ENCODE measurements at places on chromosomes 16 and 17.
A peak's percentile ranks its signal among the peaks of the same experiment; 100 is the strongest.

GRCh38 chr17:22512997-22513538 is 820.7 kb downstream of the KCNJ18 start:
- H3K27me3 ChIP-seq: peaks cover 14% of the 10 kb centered on the region
- H3K36me3 ChIP-seq: peaks cover 12% of the 10 kb centered on the region
- H3K4me3 ChIP-seq: no peak overlapping the region
- no peak for DNase-seq

- peak; percentile 73 for DNase-seq
- H3K4me3 ChIP-seq: no peak overlapping the region
- H3K36me3 ChIP-seq: no peaks in the 10 kb centered on the region
- peaks cover 31% of the 10 kb centered on the region for H3K4me1 ChIP-seq
- peak overlapping the region; percentile 48 for H3K27ac ChIP-seq
These were observed 52.8 kb downstream of the TOM1L2 start for GRCh38 chr17:17919169-17920107.

GRCh38 chr16:56677474-56677873 is 4.8 kb upstream of the MT1X start:
- peaks cover 9% of the 10 kb centered on the region for H3K4me1 ChIP-seq
- peaks cover 27% of the 10 kb centered on the region for H3K27me3 ChIP-seq
- DNase-seq: no peak
- no peak overlapping the region for H3K4me3 ChIP-seq
- peaks cover 6% of the 10 kb centered on the region for H3K36me3 ChIP-seq

DNA sequence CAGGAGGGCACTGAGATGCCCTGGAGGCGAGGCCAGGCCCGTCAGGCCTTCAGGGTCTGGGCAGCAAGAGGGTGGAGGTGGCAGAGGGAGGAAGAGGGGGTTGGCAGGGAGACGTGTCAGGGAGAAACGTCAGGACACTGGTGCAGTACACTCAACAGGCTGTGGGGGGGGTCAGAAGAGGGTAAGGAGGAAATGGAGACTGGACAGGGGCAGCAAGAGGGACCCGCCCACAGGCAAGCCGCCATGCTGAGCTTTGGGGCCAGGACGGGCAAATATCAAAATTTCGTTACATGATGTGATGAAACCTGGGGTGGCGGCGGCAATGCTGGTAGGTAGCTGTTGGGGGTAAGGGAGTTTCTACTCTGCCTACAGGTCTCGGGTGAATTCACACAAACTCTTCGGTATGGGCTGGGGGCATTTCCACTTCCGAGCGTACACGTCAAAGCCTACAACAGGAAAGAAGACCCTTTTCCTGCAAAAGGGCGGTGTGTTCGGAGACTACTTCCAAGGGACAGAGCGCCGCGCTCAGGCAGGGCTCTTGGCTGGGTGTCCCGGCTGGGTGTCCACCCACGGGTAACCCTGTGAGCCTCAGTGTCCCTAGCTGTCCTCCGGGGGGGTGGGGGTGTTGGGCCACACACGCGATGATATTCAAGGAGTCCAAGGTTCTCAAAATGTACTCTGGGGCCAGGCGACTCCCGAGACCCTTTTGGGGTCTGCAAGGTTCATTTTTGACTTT is 43.3 kb upstream of the ATP2A3 start:
- H3K36me3 ChIP-seq: peaks cover 23% of the 10 kb centered on the region
- DNase-seq: no peak
- H3K27me3 ChIP-seq: peaks cover 14% of the 10 kb centered on the region
- H3K4me3 ChIP-seq: peak overlapping the region; percentile 18
- peaks cover 15% of the 10 kb centered on the region for H3K4me1 ChIP-seq

GRCh38 chr17:2396192-2396567 is 4.7 kb downstream of the MNT start:
- DNase-seq: no peak
- H3K4me3 ChIP-seq: peak overlapping the region; percentile 89
- H3K36me3 ChIP-seq: peaks cover 14% of the 10 kb centered on the region
- peaks cover 34% of the 10 kb centered on the region for H3K27me3 ChIP-seq

DNA sequence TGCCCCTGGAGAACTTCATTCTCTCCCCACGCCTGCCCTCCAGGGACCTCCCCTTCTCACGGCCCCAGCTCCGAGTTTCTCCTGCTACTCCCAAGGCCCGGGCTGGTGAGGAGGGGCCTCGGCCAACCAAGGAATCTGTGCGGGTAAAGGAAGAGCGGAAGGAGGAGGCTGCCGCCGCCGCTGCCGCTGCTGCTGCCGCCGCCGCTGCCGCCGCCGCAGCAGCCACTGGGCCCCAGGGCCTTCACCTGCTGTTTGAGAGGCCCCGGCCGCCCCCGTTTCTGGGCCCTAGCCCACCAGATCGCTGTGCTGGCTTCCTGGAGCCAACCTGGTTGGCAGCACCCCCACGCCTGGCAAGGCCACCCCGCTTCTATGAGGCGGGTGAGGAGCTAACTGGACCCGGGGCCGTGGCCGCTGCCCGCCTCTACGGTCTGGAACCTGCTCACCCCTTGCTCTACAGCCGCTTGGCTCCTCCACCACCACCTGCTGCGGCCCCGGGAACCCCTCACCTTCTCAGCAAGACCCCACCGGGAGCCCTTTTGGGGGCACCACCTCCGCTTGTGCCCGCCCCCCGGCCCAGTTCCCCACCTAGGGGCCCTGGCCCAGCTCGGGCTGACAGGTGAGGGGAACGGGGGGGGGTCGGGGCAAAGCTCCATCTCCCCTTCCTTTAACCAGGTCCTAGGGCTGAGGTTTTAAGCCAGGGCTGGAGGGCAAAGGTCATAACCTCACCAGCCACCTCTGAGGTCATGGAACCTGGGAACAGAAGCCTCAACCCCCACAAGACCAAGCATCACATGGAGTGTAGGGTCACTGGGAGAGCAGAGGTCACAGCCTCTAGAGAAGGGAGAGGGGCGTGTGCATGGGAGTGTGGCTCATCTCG is 11.0 kb downstream of the FBRS start:
- no peak overlapping the region for H3K4me3 ChIP-seq
- H3K27me3 ChIP-seq: peaks cover 7% of the 10 kb centered on the region
- peaks cover 32% of the 10 kb centered on the region for H3K36me3 ChIP-seq
- no peaks in the 10 kb centered on the region for H3K4me1 ChIP-seq

DNA sequence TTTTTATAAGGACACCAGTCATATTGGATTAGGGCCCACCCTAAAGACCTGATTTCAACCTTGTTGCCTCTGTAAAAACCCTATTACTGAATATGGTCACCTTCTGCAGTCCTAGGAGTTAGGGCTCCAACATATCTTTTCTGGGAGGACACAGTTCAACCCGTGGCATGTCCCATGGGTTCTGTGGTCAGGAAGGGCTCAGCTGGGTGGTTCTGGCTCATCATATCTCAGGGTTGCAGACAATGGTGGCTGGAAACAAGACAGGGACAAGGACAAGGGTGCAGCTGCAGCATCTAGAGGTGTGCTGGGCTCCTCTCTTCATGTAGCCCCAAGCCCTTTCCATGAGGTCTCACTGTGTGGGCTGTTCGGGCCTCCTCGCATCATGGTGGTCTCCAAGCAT is 63.1 kb upstream of the FOXF1 start:
- H3K27ac ChIP-seq: no peak overlapping the region
- no peak overlapping the region for H3K4me3 ChIP-seq
- H3K27me3 ChIP-seq: peaks cover 4% of the 10 kb centered on the region

- peaks cover 1% of the 10 kb centered on the region for H3K27me3 ChIP-seq
- H3K27ac ChIP-seq: no peak overlapping the region
- no peak for DNase-seq
- H3K4me3 ChIP-seq: no peak overlapping the region
- H3K36me3 ChIP-seq: no peaks in the 10 kb centered on the region
- H3K4me1 ChIP-seq: no peaks in the 10 kb centered on the region
These were observed 660.7 kb upstream of the EEF2KMT start for GRCh38 chr16:5758281-5758680.

DNA sequence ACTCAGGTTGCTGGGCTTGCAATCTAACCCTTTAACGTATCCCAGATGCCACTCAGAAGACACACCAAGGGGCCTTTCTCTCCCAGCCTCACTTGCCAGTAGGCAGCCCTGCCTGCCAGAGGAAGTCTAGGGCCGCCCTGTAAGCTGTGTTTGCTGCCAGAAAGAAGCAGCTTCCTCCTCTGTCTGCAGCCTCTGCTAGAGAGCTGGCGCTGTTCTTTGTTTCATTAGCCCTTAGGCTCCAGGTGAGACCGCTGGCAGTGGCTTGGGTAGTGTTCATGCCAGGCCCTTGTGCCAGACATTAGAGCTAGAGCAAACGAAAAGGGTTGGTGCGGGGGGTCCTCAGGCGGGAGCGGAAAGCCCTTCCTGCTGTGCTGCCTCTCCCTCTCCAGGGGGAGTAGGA is 8.9 kb downstream of the CTRL start:
- peaks cover 7% of the 10 kb centered on the region for H3K36me3 ChIP-seq
- H3K27me3 ChIP-seq: peaks cover 2% of the 10 kb centered on the region
- peaks cover 16% of the 10 kb centered on the region for H3K4me1 ChIP-seq

GRCh38 chr17:45942284-45942683 is 47.9 kb downstream of the MAPT start:
- no peak overlapping the region for H3K27ac ChIP-seq
- H3K4me3 ChIP-seq: no peak overlapping the region
- no peaks in the 10 kb centered on the region for H3K36me3 ChIP-seq
- DNase-seq: no peak
- peaks cover 7% of the 10 kb centered on the region for H3K4me1 ChIP-seq

- H3K4me1 ChIP-seq: peaks cover 6% of the 10 kb centered on the region
- peak overlapping the region; percentile 63 for H3K27ac ChIP-seq
- no peak for DNase-seq
- no peaks in the 10 kb centered on the region for H3K27me3 ChIP-seq
- no peak overlapping the region for H3K4me3 ChIP-seq
- no peaks in the 10 kb centered on the region for H3K36me3 ChIP-seq
These were observed 216.0 kb downstream of the PMP22 start for GRCh38 chr17:15048933-15049794.

DNA sequence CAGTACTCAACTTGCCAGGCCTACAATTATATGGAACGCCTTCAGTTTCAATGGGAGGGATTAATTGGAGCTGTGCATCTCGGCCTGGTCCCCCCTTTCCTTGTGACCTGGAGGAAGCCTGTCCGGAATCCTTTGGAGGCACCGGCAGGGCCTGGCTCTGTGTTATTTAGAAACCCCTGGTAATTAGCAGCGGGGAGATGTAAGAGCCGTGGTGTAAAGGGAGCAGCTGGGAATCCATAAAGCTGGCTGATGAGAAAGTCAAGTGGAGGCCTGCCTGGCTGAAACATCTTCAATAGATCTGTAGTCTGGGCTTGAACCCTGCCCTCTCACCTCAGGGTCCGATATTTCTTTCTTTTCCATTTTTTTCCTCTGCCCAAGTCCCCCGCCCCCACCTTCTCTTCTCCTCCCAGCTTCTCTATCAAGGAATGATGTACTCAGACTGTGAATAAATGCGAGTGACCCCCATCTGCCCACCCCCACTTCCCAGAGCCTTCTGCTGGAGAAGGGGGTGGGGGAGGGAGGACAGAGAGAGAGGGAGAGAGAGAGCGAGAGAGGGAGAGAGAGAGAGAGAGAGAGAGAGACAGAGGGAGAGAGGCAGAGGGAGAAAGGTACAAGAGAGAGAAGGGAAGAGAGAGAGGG is 495.5 kb upstream of the ZFHX3 start:
- no peak overlapping the region for H3K27ac ChIP-seq
- H3K36me3 ChIP-seq: no peaks in the 10 kb centered on the region
- no peak for DNase-seq
- no peak overlapping the region for H3K4me3 ChIP-seq

DNA sequence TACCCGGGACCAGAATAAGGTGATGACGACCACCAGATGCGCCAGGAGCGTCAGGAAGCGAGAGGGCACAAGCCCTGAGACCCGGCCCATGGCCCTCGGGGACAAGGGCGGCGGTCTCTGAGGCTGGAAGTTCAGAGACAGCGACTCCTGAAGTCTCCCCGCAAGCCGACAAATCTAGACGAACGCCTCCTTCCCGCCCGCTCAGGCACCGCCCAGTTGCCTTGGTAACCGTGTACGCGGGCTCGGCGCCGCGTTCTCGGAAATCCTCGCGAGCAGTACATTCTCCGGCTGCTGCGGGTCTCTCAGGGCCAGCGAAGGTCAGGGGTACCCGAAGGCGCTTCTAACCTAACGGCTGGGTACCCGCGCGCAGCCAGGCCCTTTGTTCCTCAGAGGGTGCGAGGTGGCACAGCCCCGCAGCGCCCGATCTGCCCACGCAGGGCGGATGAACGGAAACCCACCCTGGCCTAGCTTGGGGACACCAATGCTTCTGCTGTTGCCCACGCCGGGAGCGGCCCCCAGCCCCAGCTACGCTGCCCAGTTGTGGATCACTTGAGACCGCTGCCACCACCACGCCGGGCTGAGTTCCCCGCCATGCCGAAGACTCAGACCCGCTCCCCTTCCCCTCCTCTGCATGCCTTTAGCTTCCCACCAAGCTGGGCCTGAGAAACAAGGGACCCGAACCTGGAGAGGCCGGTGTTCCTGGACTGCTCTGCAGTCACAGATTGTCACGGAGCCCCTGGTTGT is at the start of gene TMEM107:
Gene TMEM107 (minus strand): TSS at position 184 of the 744 bp plus-strand sequence. CDS start 94 bp downstream, at position 90.
- no peaks in the 10 kb centered on the region for H3K36me3 ChIP-seq
- peak within 1 kb of the TSS; percentile 94 for H3K4me3 ChIP-seq
- peaks cover 39% of the 10 kb centered on the region for H3K4me1 ChIP-seq
- peak within 1 kb of the TSS; percentile 89 for H3K27ac ChIP-seq
- H3K27me3 ChIP-seq: peaks cover 15% of the 10 kb centered on the region
- peak; percentile 88 for DNase-seq

GRCh38 chr16:47310792-47311211 is 150.1 kb downstream of the ITFG1 start:
- H3K27ac ChIP-seq: no peak overlapping the region
- no peak for DNase-seq
- no peak overlapping the region for H3K4me3 ChIP-seq
- H3K36me3 ChIP-seq: no peaks in the 10 kb centered on the region
- H3K27me3 ChIP-seq: no peaks in the 10 kb centered on the region

- H3K4me1 ChIP-seq: no peaks in the 10 kb centered on the region
- peaks cover 2% of the 10 kb centered on the region for H3K27me3 ChIP-seq
- no peak overlapping the region for H3K4me3 ChIP-seq
- no peak for DNase-seq
- H3K36me3 ChIP-seq: peaks cover 20% of the 10 kb centered on the region
These were observed 113.2 kb downstream of the PHKB start for GRCh38 chr16:47574091-47575054.

GRCh38 chr17:11908711-11909146 is 88.5 kb downstream of the ZNF18 start:
- H3K4me1 ChIP-seq: no peaks in the 10 kb centered on the region
- H3K4me3 ChIP-seq: no peak overlapping the region
- no peak overlapping the region for H3K27ac ChIP-seq
- H3K36me3 ChIP-seq: no peaks in the 10 kb centered on the region

- DNase-seq: no peak
- no peak overlapping the region for H3K27ac ChIP-seq
- H3K4me3 ChIP-seq: no peak overlapping the region
- H3K4me1 ChIP-seq: no peaks in the 10 kb centered on the region
- no peaks in the 10 kb centered on the region for H3K27me3 ChIP-seq
These were observed 77.0 kb upstream of the CA10 start for GRCh38 chr17:52235516-52235915.

DNA sequence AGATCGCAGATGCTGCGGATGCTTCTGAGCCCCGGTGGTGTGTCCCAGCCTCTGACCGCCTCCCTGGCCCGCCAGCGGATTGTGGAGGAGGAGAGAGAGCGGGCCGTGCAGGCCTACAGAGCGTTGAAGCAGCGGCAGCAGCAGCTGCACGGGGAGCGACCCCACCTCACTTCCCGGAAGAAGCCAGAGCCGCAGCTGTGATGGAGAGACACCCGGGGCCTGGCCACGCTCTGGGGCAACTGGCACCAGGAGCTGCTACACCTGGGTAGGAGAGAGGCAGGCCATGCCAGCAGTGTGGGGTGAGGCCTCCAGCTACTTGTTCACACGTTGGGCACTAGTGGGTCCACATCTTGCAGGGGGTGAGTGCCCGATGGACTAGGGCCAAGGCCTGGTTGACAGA is 6.0 kb downstream of the CCDC137 start:
- H3K27ac ChIP-seq: no peak overlapping the region
- no peak overlapping the region for H3K4me3 ChIP-seq
- peaks cover 14% of the 10 kb centered on the region for H3K27me3 ChIP-seq
- H3K4me1 ChIP-seq: peaks cover 12% of the 10 kb centered on the region
- peaks cover 28% of the 10 kb centered on the region for H3K36me3 ChIP-seq
